CD4-positive, alpha-beta T cell treated with Interleukin-12 subunit alpha and Interleukin-12 subunit beta, for 1 hour (primary cell): ENCODE measurements at places on chromosomes 12 and 14.

DNA sequence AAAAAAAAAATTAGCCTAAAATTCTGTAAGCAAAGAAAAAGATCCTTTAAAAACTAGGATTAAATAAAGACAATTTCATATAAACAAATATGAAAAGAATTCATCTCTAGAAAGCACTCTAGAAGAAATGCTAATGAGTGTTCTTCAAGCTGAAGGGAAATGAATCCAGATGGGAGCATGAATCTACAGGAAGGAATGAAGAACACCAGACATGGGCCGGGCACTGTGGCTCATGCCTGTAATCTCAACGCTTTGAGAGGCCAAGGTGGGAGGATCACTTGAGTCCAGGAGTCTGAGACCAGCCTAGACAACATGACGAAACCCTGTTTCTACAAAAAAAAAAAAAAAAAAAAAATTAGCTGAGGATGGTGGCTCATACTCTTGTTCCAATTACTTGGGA, 297.2 kb downstream of the FBXL14 start:
- DNase-seq = no peak

DNA sequence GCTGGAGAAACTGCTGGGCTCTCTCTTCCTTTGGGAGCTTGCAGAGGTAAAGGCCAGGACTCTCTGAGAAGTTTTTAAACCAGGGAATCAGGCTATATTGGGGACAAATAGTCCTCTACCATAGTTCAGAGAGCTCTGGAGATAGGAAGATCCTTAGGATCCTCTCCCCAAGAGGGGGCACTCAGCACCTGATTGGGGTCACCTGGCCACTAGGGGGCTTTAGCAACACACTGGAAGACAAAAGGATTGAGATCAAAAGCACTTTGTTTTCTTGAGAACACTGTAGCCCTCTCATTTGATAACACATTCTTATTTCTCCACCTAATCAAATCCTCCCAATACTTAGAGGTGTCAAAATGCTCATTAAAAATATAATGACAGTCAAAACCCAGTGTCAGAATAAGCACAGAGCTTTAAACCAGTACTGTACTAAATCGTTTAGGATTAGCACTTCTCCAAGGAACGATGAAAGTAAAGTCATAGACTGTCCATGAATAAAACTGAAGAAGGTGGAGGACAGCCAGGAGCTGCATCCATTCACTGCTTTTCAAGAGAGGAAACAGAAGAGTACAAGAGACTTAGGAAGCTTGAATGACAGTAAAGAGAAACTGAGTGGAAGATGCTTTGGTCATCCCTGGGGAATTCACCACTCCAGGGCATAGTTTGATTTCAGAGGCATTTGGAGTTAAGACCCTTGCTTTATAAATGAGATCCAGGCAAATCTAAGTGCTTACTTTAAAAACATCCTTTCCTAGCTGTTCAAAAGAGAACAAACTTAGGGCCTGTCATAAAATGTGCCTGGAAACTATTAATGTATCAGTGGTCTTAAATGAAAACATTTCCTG, 26.5 kb downstream of the BMP4 start:
- DNase-seq = peak; percentile 6

- DNase-seq = peak; percentile 58
Observed at GRCh38 chr12:27383429-27384260, 51.0 kb downstream of the BMAL2 start.

- no peak for DNase-seq
Observed at GRCh38 chr12:32605326-32606095, 73.6 kb upstream of the DNM1L start.

GRCh38 chr14:53954551-53955228, 1.9 kb downstream of the BMP4 start:
- no peak for DNase-seq

GRCh38 chr14:91968280-91968679, 20.8 kb upstream of the FBLN5 start:
- peak; percentile 44 for DNase-seq

GRCh38 chr12:54447917-54448316, 25.5 kb downstream of the GTSF1 start:
- DNase-seq = no peak

GRCh38 chr14:67961676-67962075, 142.1 kb downstream of the RAD51B start:
- no peak for DNase-seq

GRCh38 chr12:131008131-131008912, 54.6 kb downstream of the ADGRD1 start:
- no peak for DNase-seq

DNA sequence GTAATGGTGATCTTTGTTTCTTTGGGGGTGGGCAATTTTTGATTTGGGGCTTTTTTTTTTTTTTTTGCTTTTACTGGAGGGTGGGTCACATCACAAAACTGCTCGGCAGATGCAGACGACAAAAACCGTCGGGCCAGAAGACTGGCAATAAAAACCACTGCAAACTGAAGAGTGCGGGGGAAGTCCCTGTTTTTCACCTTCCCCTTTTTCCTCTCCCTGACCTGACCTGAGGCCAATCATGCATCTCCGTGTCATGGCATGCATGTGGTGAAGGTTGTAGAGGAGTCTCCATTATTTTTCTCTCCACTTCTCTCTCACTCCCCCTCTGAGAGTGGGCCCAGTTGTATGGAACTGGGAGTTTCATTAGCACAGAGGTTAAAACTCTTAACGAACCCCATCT, 57.5 kb downstream of the AP5M1 start:
- DNase-seq = no peak

DNA sequence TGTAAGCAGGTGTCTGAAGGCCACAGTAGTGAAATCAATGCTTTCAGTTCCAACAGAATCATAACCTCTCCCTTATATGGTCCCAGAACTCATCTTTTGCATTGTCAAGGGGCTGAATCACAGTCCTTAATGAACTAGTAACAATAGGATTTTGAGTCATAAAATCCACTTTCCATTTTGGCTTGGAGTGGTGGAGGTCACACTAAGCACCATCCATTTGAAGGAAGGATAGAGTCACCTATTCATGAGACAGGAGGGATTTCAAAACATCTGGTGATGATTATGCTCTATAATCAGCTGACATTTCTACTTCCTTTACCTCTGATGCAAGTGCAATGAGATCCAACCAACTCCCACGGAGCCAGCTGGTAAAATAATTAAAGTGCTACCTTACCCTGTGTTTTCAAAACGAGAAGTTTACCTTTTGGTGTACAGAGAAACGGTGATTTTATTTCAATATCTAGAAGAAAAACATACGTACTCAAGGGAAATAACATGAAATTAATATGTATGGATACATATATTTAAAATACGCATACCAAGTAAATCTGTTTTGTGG, 59.1 kb downstream of the TMEM132D start:
- no peak for DNase-seq

GRCh38 chr12:67927815-67928214, 61.4 kb upstream of the IFNG-AS1 start:
- no peak for DNase-seq

DNA sequence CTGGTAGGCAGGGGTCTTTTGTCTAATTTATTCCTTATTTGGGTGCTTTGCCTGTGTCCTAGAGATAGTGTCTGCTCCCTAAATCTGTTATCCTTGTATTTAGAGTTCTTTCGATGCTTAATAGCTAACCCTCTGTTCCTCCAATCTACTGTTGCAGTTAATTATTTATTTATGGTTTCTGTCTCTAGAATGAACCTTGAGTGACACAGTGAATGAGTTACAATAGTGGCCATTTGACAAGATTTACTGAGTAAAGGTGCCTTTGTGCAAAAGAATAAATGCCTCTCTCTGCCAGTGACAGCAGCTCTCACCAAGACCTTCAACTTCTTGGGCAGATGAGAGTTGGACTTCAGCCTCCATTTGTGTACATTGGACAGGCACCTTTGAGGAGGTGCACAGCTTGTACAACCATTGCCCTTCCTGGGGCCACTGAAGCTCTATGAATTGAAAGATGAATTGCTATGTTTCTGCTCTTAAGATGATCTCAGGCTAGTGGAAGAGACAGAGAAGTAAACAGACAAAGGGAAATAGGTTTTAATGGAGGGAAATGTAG, 165.9 kb downstream of the DERA start:
- DNase-seq = no peak

DNA sequence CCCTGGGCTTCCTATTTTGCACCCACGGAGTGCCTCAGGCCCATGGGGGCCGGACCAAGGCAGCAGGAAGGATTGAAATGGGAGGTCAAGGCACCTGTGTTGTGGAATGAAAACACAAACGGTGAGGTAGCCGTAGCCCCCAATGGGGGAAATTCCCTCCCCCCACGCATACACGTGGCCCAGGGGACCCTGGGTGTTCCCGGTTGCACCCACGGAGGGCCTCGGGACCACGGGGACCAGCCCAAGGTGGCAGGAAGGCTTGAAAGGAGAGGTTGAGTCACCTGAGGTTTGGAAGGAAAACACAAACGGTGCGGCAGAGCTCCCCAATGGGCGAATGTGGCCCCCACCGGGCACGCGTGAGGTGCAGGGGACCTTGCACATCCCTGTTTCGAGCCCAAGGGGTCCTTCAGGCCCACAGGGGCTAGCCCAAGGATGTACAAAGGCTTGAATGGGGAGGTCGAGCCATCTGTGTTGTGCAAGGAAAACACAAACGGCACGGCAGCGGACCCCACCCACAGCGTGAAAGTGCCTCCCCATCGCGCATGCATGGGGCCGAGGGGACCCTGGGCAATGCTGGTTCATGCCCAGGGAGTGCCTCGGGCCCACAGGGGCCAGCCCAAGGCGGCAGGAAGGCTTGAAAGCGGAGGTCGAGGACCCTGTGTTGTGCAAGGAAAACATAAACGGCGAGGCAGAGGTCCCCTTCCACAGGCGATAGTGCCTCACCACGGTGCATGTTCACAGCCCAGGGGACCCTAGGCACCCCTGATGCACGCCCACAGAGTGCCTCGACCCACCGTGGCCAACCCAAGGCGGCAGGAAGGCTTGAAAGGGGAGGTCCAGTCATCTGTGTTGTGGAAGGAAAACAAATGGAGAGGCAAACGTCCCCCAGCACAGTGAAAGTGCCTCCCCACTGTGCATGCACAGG, 376.7 kb downstream of the ALG10 start:
- DNase-seq = no peak

DNA sequence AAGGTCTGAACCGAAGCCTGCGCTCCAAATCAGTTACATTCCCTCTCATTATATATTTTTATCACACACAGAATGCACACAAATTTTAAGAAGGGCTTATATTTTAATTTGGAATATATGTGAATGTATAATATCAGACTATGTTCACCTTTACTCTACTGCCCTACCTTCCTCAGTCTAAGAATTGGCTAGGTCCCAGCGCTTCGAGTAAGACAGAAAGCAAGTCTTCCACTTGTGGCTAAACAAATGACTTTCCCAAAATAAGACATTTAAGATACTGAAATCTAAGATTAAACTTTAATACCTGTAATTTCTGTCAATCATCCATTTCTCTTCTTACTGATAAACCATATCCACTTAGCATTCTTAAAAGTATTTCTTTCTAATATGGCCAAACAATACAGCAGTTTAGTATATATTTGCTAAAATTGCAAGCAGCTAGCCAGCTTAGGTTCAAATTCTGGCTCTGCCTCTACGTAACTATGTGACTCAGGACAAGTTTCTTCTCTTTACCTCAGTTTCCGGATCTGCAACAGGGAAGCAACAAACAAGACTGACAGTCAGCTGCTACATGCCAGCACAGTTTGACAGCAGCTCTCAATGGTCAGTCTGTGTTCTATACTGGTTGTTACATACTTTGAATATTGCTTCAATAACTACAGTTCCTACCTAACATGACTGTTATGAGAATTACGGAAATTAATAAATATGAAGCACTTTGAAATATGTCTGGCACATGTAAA, 2.0 kb downstream of the INTS13 start:
- DNase-seq = peak; percentile 29

DNA sequence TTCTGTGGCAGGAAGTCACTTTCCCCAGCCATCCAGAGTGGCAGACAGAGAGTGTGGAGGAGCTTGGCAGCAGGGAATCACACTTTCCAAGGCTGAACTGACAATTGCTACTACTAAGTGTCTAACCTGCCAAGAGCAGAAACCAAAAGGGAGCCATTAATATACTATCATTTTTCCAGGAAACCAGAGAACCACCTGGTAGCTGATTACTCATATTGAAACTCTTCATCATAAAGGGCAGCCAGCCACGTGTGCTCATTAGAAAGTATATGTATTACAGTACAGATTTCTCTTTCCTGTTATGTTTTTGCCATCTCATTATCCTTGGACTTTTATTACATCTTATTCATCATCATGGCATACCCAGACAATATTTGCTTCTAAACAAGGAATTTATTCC, 374.9 kb downstream of the GXYLT1 start:
- DNase-seq = no peak

DNA sequence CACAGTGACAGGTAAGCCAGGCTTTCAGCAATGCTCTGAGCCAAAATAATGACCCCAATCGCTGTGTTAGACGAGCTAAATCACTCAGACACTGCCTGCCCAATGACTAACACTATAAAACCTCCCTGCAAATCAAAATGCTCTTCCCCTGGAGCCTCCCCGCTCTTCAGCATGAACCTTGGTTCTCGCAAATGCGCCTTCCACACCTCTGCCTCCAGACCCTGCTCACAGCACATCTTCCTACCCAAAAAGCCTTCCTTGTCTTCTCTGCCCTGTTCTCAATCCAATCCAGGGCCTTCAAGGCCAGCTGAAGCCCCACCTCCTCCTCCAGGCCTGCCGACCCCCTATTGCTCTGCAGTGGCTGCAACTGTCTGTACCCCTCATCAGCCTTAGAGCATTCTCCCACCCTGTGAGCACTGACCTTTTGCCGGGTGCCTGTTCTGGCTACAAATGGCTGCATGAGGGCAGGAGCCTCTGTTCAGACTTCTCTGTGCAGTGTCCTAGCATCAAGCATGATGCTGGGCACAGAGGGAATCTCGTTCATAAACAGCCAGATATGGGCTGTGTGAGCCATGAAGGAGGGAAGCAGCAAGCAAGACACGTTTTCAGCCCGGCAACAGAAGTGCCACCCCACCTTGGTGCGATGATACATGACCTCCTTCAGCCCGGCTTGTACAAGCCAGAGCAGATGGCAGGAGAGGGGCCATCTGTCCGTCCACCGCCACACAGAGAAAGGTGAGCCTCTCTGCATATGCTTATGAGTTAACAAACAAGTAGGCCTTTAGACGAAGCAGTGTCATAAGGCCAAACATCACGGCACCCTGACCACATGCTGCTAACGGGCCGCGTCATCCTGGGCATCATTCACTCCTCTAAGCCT, 64.5 kb upstream of the DDX11 start:
- DNase-seq = no peak

GRCh38 chr12:110536834-110537604, 34.9 kb downstream of the RAD9B start:
- DNase-seq = no peak

- DNase-seq = no peak
Observed at GRCh38 chr12:47822863-47823262, 3.2 kb upstream of the HDAC7 start.
